IMR-90 (cell line): ENCODE measurements at places on chromosomes 1 and 21. TPM values are rescaled to one million over a fixed set of nuclear protein-coding genes. Genes with fewer than 3 reads are reported as not detected.
A peak's percentile ranks its signal among the peaks of the same experiment; 100 is the strongest.

SELP gene
- total RNA-seq: not detected in 2 replicates

DNA sequence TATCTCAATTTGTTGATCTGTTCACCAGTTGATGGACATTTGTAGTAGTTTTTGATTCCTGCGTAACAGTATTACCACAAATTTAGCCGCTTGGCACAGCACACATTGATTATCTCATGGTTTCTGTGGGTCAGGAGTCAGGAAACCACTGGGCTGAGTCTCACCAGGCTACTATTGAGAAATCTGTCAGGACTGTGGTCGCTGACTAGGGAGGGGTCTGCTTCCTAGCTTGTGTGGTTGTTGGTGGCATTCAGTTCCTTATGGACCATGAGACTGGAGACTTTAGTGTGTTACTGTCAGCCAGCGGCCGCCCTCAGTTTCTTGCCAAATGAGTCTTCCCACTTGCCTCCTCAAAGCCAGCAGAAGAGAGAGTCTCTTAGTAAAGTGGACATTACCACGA, 9.8 kb downstream of the PEX14 start:
- no peak overlapping the region for H3K4me3 ChIP-seq
- no peak overlapping the region for H3K27ac ChIP-seq
- H3K4me1 ChIP-seq: no peaks in the 10 kb centered on the region; the same call in 1 of the 2 replicates
- H3K27me3 ChIP-seq: no peaks in the 10 kb centered on the region
- no peak for DNase-seq

DNA sequence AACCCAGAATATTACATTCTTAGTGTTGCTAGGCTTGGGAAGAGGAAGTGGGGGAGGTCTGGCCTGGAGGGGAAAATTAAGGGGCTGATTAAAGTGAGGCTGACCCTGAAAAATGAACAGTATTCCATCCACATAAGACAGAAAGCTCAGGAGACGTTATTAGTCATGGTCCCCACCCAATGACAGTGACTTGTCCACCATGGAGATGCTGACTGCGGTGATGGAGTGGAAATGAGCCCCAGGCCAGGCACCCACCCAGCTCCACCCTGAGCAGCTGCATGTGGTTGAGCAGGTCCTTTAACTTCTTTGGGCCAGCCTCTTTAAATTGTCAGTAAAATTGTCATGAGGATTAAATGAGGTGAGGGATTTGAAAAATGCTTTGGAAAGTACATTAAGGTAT, 1.4 kb upstream of the SPRR4 start:
- H3K36me3 ChIP-seq: no peaks in the 10 kb centered on the region
- DNase-seq: no peak
- no peaks in the 10 kb centered on the region for H3K4me1 ChIP-seq
- no peaks in the 10 kb centered on the region for H3K27me3 ChIP-seq

DNA sequence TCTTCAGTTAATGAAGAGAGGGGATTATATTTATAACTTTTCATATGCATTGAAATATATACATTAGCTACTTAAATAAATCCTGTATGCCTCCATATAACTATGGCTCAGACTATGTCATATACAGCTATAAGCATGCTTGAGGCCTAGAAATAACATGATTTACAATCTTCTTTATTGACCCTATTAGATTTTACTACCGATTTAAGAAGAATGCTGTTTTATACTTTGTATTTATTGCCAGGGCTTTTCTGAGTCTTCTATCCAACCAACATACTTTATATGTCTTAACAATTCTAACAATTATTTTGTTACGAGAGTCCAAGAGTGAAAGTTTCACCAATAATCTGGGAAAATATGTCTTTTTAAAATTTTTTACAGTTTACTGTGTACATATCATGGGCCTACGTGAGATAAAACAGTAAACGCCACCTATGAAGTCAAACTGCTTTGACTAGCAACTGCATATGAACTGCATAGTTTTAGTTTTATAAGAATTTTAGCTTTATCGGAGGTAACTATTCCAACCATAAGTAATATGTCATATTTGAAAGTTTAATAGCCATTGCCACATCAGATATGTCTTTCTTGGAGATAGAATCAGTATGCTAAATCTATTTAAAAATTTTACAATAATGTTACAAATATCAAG, 861.0 kb downstream of the USP25 start:
- peaks cover 6% of the 10 kb centered on the region; the same call in 1 of the 2 replicates for H3K4me1 ChIP-seq
- H3K27me3 ChIP-seq: no peaks in the 10 kb centered on the region
- no peak overlapping the region for H3K27ac ChIP-seq
- no peaks in the 10 kb centered on the region for H3K36me3 ChIP-seq

GRCh38 chr1:94909486-94909885, 17.4 kb downstream of the CNN3 start:
- DNase-seq: no peak
- H3K4me3 ChIP-seq: no peak overlapping the region
- H3K36me3 ChIP-seq: peaks cover 12% of the 10 kb centered on the region
- H3K4me1 ChIP-seq: peaks cover 33% of the 10 kb centered on the region
- no peaks in the 10 kb centered on the region for H3K27me3 ChIP-seq
- no peak overlapping the region for H3K27ac ChIP-seq

DNA sequence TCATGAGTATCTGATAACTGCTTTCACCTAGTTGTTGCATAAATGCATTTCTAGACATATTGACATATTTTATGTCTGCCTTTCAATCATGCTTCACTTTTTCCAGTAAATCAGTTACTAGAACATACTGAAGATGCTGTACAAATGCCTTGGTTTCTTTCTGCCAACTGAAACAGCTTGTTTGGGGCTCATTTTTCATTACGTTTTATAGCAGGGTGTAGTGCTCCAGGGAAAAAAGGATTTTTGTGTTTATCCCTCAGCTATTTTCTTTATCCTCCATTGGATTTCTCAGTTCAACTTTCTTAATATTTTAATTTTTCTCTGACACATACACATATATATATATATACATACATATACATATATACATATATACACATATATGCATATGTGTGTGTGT, 51.7 kb downstream of the IL23R start:
- DNase-seq: no peak
- H3K4me1 ChIP-seq: no peaks in the 10 kb centered on the region
- H3K36me3 ChIP-seq: no peaks in the 10 kb centered on the region
- no peaks in the 10 kb centered on the region; the same call in 1 of the 2 replicates for H3K27me3 ChIP-seq
- H3K27ac ChIP-seq: no peak overlapping the region
- no peak overlapping the region for H3K4me3 ChIP-seq

GRCh38 chr1:165903672-165904071, 76.3 kb downstream of the UCK2 start:
- no peak overlapping the region for H3K4me3 ChIP-seq
- H3K36me3 ChIP-seq: peaks cover 23% of the 10 kb centered on the region
- H3K4me1 ChIP-seq: peaks cover 38% of the 10 kb centered on the region
- peak; percentile 80 for DNase-seq
- H3K27ac ChIP-seq: peak overlapping the region; percentile 79; the same call in 1 of the 2 replicates
- H3K27me3 ChIP-seq: no peaks in the 10 kb centered on the region

DNA sequence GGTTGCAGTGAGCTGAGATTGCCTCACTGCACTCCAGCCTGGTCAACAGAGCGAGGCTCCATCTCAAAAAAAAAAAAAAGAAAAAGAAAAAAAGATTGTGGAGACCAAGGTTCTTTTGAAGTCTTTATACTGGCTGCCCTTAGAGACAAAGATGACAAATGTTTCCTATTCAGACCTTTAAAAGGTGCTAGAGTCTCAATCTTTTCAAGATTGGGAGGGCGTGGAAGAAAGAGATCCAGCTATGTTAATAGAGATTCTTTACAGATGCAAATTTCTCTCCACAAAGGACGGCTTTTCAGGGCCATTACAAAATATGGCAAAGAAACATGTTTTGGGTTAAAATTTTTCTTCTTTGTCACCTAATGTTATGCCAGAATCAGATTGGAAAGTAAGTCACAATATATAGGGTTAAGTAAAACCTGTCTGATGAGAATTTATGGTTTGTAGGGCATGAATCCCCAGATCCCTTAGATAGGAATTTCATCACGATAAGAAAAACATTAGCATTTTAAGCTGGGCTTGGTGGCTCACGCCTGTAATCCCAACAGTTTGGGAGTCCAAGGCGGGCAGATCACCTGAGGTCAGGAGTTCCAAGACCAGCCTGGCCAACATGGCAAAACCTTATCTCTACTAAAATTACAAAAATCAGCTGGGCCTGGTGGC, 13.0 kb upstream of the MORC3 start:
- DNase-seq: no peak
- H3K27me3 ChIP-seq: no peaks in the 10 kb centered on the region
- H3K4me1 ChIP-seq: no peaks in the 10 kb centered on the region
- no peak overlapping the region for H3K4me3 ChIP-seq

- no peaks in the 10 kb centered on the region for H3K36me3 ChIP-seq
- DNase-seq: no peak
- no peak overlapping the region for H3K4me3 ChIP-seq
- no peak overlapping the region for H3K27ac ChIP-seq
- peaks cover 10% of the 10 kb centered on the region for H3K4me1 ChIP-seq
- no peaks in the 10 kb centered on the region for H3K27me3 ChIP-seq
These were observed 64.0 kb downstream of the SIK1 start for GRCh38 chr21:43362915-43363314.

- H3K4me3 ChIP-seq: no peak overlapping the region
- H3K4me1 ChIP-seq: no peaks in the 10 kb centered on the region; the same call in 1 of the 2 replicates
- H3K27ac ChIP-seq: no peak overlapping the region
- no peak for DNase-seq
- no peaks in the 10 kb centered on the region for H3K27me3 ChIP-seq
These were observed 48.3 kb downstream of the LRRC8C start for GRCh38 chr1:89681045-89681729.

DNA sequence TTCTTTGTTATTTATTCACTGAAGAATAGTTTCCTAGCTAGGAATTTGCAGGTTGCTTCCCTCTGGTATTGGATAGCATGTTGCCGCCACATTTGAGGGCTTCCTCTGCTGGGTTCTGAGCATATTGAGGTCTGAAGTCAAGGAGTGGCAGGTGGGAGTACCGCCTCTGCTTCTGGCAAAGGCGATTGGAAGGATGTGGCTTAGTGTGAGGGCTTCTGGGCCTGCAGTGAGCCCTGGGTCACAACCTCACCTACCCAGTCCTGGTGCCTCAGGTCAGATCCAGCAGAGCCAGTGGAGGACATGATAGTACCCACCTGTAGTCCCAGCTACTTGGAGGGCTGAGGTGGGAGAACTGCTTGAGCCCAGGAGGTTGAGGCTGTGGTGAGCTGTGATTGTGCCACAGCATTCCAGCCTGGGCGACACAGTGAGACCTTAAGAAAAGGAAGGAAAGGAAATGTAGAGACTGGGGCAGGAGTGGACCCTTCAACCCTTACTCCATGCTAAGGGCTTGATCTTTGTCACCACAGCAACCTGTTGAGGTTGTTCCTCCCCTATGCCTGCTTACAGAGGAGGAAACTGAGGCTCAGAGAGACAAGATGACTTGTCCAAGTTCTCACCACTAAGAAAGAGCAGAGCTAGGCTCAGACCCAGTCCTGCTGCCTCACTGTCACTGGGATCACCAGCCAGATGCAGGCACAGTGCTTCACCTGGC, 22.8 kb downstream of the A3GALT2 start:
- no peak for DNase-seq
- H3K4me3 ChIP-seq: no peak overlapping the region
- H3K4me1 ChIP-seq: peaks cover 7% of the 10 kb centered on the region

GRCh38 chr1:209302779-209303568, 280.5 kb upstream of the CAMK1G start:
- DNase-seq: no peak
- H3K4me3 ChIP-seq: no peak overlapping the region
- peaks cover 1% of the 10 kb centered on the region; the same call in 1 of the 2 replicates for H3K27me3 ChIP-seq
- H3K4me1 ChIP-seq: no peaks in the 10 kb centered on the region
- no peaks in the 10 kb centered on the region for H3K36me3 ChIP-seq

GRCh38 chr1:47997289-47998200, at the start of gene TRABD2B:
TRABD2B (minus strand) TSS chr1:47997385.
- no peak within 1 kb of the TSS for H3K27ac ChIP-seq
- peaks cover 35% of the 10 kb centered on the region for H3K27me3 ChIP-seq
- H3K36me3 ChIP-seq: no peaks in the 10 kb centered on the region

DNA sequence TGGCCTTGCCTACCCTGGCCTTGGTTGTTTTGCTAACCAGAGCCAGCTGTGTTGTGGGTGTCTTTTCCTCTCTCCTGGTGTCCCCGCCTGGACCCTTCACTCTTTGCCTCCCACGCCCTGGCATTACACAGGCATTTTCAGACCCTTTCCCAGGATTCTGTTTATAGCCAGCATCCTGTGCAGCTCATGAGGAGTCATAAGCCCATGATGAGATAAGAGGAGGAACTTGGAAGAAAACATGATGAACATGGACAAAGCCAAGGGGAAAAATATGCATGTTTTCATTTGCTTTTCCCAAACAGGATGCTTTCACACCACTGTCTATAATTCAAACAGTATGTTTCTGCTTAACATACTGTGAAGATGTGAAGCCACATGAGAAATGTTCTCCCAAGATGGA, 18.7 kb upstream of the WARS2 start:
- no peak overlapping the region for H3K4me3 ChIP-seq
- no peak overlapping the region for H3K27ac ChIP-seq
- H3K27me3 ChIP-seq: no peaks in the 10 kb centered on the region

DNA sequence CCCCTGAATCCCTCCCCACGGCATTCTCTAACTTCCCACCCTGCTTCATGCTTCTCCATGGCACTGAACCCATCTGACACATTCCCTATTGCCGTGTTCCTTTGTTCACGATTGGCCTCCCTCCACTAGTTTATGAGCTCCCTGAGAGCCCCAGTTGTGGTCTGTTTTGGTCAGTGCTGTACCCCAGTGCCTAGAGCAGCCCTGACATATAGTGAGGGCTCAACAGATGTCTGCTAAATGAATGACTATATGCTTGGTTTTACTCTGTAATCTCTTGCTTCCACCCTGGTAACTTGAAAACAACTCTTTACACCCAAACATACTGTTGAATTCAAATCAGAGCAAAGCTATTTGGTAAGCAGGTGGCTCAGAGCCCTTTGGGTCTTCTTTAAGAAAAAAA, 171.1 kb upstream of the EDN2 start:
- H3K4me1 ChIP-seq: no peaks in the 10 kb centered on the region
- H3K36me3 ChIP-seq: no peaks in the 10 kb centered on the region
- H3K27me3 ChIP-seq: no peaks in the 10 kb centered on the region

- no peaks in the 10 kb centered on the region for H3K4me1 ChIP-seq
- H3K36me3 ChIP-seq: no peaks in the 10 kb centered on the region
- no peak overlapping the region for H3K27ac ChIP-seq
- no peak for DNase-seq
- H3K4me3 ChIP-seq: no peak overlapping the region
These were observed 326.3 kb downstream of the PBX1 start for GRCh38 chr1:164885311-164885710.

DNA sequence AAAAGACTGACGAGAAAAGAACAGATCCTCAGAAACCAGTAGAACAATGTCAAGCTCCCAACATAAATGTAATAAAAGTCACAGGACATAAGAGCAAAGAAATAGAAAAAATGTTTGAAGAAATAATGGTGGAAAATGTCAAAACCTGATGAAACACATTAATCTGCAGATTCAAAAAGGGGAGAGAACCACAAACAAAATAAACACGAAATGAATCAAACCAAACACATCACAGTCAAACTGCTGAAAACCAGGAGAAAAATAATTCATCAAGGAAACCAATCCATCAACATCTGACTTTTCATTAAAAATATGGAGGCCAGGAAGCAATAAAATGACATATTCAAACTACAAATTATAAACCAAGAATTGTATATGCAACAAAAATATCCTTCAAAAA, 31.9 kb downstream of the TRIM33 start:
- DNase-seq: no peak
- H3K4me3 ChIP-seq: no peak overlapping the region
- no peaks in the 10 kb centered on the region for H3K27me3 ChIP-seq
- no peaks in the 10 kb centered on the region for H3K4me1 ChIP-seq
